Bronchial epithelial cell (primary cell): ENCODE measurements at places on chromosomes 5 and 9. TPM values are rescaled to one million over a fixed set of nuclear protein-coding genes. Genes with fewer than 3 reads are reported as not detected.

Gene P4HA2
- 174 and 190 TPM in 2 replicates for total RNA-seq

Gene AGXT2
- total RNA-seq, result not detected in 2 replicates

Gene SHOC1
- under 0.01 TPM in 2 replicates for total RNA-seq

Gene OMD
- total RNA-seq, result not detected in 2 replicates

Gene IFT74
- 6.8 and 16.0 TPM in 2 replicates for total RNA-seq

Gene IL9
- not detected in 2 replicates for total RNA-seq

Gene PAEP
- not detected in 2 replicates for total RNA-seq

Gene TIFAB
- total RNA-seq, result not detected in 2 replicates

Gene TPRN
- total RNA-seq, result 3.2 and 4.5 TPM in 2 replicates

Gene MED27
- total RNA-seq, result 10.5 and 19.3 TPM in 2 replicates

Gene APBA1
- total RNA-seq, result under 0.01 and 0.38 TPM in 2 replicates

Gene PCDHAC2
- 14.1 and 16.8 TPM in 2 replicates for total RNA-seq

Gene FAM151B
- 0.79 and 2.0 TPM in 2 replicates for total RNA-seq

Gene IL4
- not detected in 2 replicates for total RNA-seq

Gene FAM78A
- total RNA-seq, result under 0.01 and 0.26 TPM in 2 replicates

Gene PCDHGA4
- total RNA-seq, result 0.26 and 0.53 TPM in 2 replicates

Gene CACNA1B
- total RNA-seq, result not detected in 2 replicates

Gene RASEF
- total RNA-seq, result 9.2 and 14.2 TPM in 2 replicates

Gene SLC31A1
- 29.7 and 50.1 TPM in 2 replicates for total RNA-seq

Gene OTULINL
- 0.77 and 0.79 TPM in 2 replicates for total RNA-seq

Gene SOX30
- under 0.01 TPM in 1 of 2 replicates, not detected in the other for total RNA-seq

Gene IGIP
- total RNA-seq, result 5.3 and 5.9 TPM in 2 replicates

Gene SARDH
- total RNA-seq, result under 0.01 and 0.26 TPM in 2 replicates

Gene IFNA6
- not detected in 2 replicates for total RNA-seq

Gene CCNJL
- total RNA-seq, result 4.2 and 4.4 TPM in 2 replicates

Gene SNX24
- 37.1 and 53.3 TPM in 2 replicates for total RNA-seq

Gene CSNK1A1
- total RNA-seq, result 518 and 682 TPM in 2 replicates

Gene CCDC183
- under 0.01 and 0.38 TPM in 2 replicates for total RNA-seq

Gene IFNA7
- total RNA-seq, result not detected in 2 replicates

Gene PCDHA1
- total RNA-seq, result under 0.01 TPM in 1 of 2 replicates, not detected in the other

Gene ACOT12
- not detected in 2 replicates for total RNA-seq

Gene TMEM232
- 0.51 and 0.79 TPM in 2 replicates for total RNA-seq

Gene GDA
- total RNA-seq, result 1.8 and 4.4 TPM in 2 replicates

Gene PCSK5
- total RNA-seq, result 4.2 and 5.2 TPM in 2 replicates

Gene MPDZ
- 9.2 and 14.0 TPM in 2 replicates for total RNA-seq

Gene PLCXD3
- not detected in 2 replicates for total RNA-seq

Gene FAM221B
- total RNA-seq, result not detected in 2 replicates

Gene FAM169A
- 12.1 and 21.5 TPM in 2 replicates for total RNA-seq

Gene MRPL22
- 14.2 and 30.7 TPM in 2 replicates for total RNA-seq

Gene PPP2R2B
- under 0.01 TPM in 1 of 2 replicates, not detected in the other for total RNA-seq

Gene SPATA31C2
- total RNA-seq, result not detected in 2 replicates

Gene OTP
- not detected in 2 replicates for total RNA-seq

Gene FGF10
- total RNA-seq, result not detected in 2 replicates

Gene QSOX2
- total RNA-seq, result 10.6 and 12.1 TPM in 2 replicates

Gene PPP3R2
- total RNA-seq, result not detected in 2 replicates

Gene NADK2
- 27.6 and 33.9 TPM in 2 replicates for total RNA-seq

Gene PCDHA9
- under 0.01 TPM in 2 replicates for total RNA-seq

Gene PHYHD1
- total RNA-seq, result 1.1 and 3.8 TPM in 2 replicates

Gene TLR4
- 0.13 and 0.26 TPM in 2 replicates for total RNA-seq
